ENCODE measurements at places on chromosomes 5 and 9.

DNA sequence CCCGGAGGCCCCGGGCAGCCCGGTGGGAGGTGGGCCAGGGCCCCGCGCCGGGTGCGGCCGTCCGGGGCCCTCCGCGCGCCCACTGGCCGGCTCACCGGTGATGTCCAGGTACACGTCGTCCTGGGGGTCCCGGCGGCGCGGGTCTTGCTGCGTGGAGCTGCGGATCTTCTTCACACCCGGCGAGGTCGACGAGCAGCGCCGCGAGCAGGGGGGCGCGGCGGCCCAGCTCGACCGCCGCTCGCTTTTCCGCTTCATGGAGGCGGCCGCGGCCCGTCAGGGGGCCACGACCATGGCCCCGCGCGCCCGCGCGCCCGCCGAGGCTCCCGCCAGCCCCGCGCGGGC, 548 bp downstream of the CDC14B start:
- no peak for DNase-seq

- DNase-seq: no peak
Measured at GRCh38 chr5:51159164-51159563, 224.1 kb upstream of the ISL1 start.

DNA sequence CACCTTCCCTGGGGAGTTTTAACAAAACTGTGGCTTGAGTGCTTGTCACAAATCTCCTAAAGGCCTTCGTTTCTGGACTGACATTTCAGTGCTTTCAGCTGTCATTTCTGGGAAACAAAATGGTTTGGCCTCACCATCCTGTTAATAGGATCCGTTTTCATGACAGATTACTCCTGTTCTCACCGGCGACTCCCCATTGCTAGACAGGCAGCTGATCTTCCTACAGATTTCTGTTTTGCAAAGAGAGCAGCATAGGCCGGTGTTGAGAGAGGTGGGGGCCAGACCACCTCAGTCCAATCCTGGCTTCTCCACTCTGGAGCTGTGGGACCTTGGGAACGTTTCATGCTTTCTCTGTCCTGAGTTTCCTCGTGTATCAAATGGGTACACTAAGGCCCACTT, 75.5 kb upstream of the OTULINL start:
- no peak for DNase-seq

DNA sequence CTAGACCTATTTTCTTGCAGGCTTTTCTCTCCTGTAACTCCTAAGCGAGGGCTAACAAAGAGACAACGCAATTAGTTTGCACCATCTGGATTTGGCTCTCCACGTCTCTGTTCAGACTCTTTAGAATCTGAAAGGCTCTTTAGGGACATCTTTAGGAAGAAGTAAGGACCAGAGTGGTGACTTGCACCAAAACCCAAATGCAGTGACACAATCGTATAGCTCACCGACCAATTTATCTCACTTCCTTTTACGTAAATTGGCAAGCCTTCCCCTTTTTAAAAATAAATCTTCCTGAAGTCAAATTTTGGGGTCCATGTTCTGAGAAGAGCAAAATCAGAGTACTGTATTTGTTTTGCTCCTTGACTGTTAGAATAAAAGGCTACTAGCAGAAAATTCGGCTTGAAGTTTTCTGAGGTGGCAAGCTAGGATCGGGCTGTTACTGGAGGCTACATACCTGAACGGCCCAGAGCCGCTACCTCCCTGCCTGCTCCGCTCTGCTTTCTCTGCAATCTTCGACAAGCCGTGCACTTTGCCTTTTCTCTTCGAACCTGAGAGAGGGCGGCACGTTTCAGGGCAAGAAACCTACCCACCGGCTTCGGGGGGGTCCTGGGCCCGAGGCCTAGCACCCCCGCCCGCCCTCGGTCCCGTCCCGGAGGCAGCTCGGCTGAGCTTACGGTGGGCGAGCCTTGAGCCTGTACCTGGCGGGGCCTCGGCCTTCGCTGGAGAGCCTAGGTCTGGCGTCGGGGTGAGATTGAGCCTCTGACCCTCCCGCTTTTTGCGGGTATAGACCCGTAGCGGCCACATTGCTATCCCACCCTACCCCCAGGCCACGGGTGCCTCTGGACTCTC, 537 bp downstream of the MEIKIN start:
- no peak for DNase-seq

DNA sequence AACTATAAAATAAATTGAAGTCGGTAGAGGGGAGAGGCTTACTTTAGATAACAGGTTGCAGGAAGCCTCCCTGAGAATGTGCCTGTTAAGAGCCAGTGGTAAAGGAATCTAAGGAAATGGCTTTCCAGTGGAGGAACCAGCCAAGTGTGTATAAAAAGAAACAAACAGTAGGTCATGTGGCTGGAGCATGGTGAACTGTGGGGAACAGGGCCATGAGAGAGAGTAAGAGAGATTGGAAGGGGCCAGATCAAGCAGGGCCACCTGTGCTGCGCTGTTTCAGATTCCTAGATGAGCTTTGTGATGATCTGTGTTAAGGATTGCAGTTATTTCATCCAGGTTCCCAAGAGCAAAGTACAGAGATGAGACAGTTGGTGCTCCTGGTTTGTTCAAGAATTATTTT, 152.7 kb upstream of the SGCD start:
- DNase-seq: no peak

- DNase-seq: no peak
Measured at GRCh38 chr9:61634192-61634591, 444.4 kb downstream of the SPATA31A7 start.

DNA sequence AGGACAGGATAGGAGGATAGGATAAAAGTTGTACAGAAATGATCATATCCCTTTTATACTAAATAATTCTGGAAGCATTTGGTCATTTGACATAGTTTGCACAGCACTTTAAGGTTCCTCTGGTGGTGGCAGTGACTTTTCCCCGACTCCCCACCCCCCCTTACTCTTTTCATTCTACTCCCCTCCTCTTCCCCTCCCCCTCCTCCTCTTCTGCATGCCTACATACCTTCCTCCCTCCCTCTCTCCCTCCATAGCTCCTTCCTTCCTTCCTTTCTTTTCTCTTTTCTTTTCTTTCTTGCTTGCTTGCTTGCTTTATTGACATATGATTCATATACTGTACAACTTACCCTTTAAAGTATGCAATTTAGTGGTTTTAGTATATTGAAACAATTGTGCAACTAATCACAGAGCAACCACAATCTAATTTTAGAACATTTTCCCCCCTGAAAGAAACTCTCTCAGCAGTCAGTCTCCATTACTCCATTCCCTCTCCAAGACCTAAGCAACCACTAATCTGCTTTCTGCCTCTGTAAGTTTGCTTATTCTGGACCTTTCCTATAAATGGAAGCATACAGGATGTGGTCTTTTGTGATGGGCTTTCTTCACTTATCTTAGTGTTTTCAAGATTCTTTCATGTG, 159.0 kb downstream of the HACD4 start:
- no peak for DNase-seq

DNA sequence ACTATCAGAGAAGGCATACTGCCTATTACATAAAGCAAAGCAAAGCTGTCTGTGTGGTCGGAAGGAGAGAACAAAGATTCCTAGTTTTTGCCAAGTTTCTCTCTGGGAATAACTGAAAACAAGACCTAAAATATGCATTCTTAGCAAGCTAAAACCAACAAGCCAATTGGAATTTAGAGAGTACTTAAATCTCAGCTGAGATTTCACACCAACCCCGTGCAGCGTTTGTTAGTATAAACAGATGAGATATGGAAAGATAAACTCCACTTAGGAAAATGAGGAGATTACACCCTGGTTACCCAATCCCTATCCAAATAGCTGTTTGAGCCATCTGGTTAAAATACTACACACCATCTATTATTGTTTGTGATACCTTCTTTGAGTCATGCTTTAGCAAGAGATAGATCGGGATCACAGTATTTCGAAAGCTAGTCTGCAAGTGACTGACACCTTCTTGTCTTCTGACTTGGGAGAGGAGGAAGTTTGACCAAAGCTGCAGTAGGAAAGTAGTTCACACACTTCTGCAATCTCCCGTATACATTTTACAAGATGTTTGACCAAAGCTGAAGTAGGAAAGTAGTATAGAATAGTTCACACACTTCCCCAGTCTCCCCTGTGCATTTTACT, 18.2 kb downstream of the FAF2 start:
- DNase-seq: no peak

DNA sequence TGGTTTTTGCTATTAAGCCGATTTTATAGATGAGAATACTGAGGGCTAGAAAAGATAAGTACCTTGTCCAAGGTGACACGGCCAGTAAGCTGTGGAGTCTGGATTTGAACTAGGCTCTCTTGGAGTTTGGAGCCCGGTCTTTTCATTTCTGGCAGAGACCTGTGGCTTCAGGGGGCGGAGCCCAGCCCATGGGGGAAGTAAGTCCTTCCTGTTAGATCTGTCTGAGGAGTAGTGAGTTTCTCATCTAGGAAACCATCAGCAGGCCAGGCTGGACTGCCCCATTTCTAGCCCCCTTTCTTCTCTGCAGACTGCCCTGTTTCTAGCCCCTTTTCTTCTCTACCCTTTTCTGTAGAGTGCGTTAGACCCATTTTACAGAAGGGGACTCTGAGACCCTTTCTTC, 521 bp upstream of the PTGS1 start:
- DNase-seq: no peak

DNA sequence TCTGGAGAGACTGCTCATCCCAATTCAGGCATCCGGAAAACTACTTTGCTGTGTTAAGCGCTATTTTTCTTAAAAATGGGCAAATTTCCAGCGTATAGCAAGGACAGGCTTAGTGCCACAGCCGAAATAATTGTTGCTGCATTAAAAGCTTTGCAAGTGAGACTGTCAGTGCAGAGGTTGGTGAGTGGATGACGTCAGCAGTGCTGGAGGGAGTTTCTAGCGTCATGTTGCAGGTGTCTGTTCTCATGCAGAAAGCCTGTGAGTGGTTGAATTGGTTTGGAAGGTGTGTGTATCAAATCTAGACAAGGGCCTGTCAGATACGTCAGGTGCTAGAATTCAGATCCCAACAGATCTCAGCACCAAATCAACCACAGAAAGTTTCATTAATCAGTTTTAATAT, 204.4 kb downstream of the TRIO start:
- no peak for DNase-seq

GRCh38 chr5:163915481-163915961, 410.1 kb downstream of the MAT2B start:
- DNase-seq: no peak

- no peak for DNase-seq
Measured at GRCh38 chr5:10854506-10855277, 93.7 kb upstream of the DAP start.

DNA sequence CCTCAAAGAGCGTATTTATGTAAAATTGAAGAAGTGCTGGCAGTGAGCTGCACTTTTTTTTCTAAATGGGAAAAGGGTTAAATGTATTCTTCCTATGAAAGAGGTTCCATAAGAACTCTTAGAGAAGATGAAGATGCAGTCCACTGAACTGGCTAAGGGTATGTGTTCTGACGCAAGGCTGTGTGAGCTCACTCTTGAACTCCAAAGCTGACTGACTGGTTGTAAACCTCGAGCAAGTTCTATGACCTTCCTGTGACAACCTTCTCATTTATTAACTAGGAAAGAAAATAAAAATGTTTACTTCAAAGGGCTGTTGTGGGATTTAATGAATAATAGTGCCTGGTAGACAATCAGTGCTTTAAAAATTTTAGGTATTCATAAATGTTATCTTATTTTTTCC, 46.7 kb downstream of the POC5 start:
- no peak for DNase-seq

GRCh38 chr5:66558560-66558959, 37.6 kb upstream of the MAST4 start:
- DNase-seq: no peak

DNA sequence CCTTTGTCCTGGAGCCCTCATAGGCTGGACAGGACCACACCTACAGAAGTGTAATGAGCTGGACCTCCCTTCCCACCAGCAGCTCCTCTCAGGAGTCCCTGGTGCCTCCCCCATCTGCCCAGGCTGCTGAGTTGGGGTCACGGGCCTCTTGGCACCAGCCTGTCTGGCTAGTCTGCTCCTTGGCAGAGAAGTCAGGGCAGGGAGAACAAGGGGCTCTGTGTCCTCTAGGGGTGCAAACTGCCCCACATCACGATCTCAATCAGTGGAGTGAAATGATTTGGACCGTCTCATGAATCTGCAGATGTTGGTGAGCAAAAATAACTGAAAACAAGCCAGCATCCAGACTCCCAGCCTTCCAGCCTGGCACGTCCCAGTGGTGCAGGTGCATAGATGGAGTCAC, 14.9 kb upstream of the GFPT2 start:
- DNase-seq: no peak

GRCh38 chr5:149152317-149152746, 11.0 kb downstream of the ABLIM3 start:
- no peak for DNase-seq

DNA sequence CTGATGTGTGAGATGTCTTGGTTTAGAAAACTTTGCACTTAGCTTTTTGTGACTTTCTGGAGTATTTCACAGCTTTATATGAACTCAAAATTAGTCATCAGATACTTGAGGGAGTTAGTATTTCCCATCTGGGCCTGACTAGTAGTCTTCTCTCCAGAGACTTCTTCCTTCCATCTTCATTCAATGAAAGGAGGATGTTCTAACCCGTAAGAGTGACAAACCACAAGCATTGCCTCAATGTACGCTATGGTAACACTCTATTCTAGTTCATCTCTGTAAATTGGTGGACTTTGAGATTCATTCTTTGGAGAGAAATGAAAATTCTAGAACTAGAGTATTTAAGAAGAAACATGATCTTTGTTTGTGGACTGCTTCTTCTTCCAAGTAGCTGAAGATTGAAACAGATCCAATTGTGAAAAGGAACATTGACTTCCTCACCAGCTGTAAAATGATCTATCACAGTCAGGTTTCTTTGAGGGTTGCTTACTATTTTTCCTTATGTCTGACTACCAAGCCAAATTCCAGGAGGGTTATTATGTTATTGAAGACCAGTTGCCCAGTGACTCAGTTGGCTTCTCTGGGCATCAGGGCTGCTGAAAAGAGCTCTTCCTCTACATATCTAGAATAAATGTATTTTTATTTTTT, 157.6 kb downstream of the SLC12A2 start:
- DNase-seq: no peak

DNA sequence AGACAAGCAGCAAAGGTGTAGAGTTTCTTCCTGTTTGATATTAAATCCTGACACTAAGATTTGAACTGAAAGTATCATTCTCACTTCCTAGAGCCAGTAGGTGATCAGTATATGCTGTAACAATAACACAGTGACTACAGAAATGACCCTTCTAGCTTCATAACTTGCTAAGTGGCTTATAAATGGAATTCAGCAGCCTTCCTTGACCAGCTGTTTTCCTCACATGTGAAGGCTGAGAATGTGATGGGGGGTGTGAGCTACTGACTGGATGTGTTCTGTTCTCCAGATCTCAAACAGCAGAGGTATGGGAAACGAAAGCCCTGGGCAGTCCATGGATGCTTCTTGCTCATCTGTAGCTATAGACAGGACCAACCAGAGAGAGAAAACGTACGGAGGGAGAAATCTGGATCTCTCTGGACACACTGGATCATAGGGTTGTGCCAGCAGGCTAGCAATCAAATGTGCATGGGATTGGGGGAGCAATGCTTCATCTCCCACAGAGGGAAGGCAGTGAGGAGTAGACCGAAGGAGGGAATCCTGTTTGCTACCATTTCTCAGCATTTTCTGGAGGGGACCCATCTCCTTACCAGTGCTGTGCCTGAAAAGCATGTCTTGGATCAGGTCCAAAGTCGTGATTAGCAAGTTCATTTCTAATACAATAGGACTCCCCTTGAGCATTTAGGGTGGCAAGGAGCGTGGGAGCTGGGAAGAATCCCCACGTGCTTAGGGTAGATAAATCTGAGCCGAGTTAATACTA, 39.4 kb downstream of the TNFAIP8 start:
- no peak for DNase-seq

- DNase-seq: no peak
Measured at GRCh38 chr5:148660346-148660660, 6.0 kb upstream of the HTR4 start.

- no peak for DNase-seq
Measured at GRCh38 chr9:127523312-127523851, 72.1 kb downstream of the LRSAM1 start.

Data from stimulated activated CD4-positive, alpha-beta T cell treated with anti-CD3 and anti-CD28 coated beads, TNF-alpha, amount 100 ng/mL, for 1 hour (primary cell).